WERI-Rb-1 (cell line): ENCODE measurements at places on chromosomes 1 and 21.

GRCh38 chr1:81118550-81118949 is 682.2 kb upstream of the ADGRL2 start:
- DNase-seq, result no peak

- peak; percentile 99 for DNase-seq
Measured at GRCh38 chr1:67685067-67685557, at the start of gene GADD45A. Gene GADD45A (plus strand): TSS chr1:67685201. CDS start chr1:67685495, 294 bp downstream.

DNA sequence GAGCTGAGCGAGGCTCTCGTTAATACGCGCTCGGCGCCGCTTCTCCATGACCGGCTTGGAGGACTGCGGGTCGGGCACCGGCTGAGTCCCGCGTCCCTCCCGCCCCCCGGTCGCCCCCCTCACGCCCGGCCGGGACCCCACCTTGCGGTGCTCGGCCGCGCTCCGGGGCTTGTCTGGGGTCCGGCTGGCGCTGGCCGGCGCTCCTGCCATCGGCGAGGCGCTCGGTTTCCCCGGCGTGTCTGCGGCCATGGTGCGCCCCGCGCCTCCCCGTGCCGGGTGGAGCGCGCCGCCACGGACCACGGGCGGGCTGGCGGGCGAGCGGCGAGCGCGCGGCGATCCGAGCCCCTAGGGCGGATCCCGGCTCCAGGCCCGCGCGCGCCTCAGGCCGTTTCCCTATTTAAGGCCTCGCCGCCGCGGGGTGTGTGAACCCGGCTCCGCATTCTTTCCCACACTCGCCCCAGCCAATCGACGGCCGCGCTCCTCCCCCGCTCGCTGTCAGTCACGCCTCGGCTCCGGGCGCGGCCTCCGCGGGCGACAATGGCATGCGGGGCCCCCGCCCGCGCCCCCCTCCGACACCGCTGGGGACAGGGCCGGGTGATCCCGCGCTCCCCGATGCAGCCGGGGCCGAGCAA is at the start of gene HES4:
HES4 (minus strand) TSS at position 373 of the 632 bp plus-strand sequence; CDS start at position 249, 124 bp downstream.
- peak; percentile 94 for DNase-seq

GRCh38 chr1:237834461-237834860 is 56.3 kb downstream of the ZP4 start:
- DNase-seq, result no peak

- DNase-seq, result no peak
Measured at GRCh38 chr1:172670791-172671190, 11.9 kb downstream of the FASLG start.

GRCh38 chr1:241451956-241452355 is 67.6 kb downstream of the FH start:
- no peak for DNase-seq

GRCh38 chr1:88562991-88563390 is 121.1 kb upstream of the PKN2 start:
- DNase-seq, result no peak

DNA sequence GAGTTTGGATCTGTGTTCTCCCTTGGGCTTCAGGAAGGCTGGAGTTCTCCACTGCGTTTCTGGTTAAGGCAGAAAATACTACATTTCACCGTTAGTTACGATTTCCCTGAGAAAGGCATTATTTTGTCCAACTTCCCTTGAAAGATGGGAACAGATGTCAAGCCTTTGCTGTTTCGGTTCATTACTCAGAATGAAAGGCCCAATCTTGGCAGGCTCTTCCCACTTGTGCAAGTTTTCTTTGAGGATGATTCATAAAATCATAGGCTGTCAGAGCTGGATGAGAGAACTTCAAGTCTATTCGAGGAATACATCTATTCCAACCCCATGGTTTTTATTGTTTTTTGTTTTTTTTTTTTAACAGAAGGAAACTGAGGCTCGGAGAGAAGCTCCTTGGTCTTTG is 205.2 kb downstream of the GRIK3 start:
- DNase-seq, result no peak

DNA sequence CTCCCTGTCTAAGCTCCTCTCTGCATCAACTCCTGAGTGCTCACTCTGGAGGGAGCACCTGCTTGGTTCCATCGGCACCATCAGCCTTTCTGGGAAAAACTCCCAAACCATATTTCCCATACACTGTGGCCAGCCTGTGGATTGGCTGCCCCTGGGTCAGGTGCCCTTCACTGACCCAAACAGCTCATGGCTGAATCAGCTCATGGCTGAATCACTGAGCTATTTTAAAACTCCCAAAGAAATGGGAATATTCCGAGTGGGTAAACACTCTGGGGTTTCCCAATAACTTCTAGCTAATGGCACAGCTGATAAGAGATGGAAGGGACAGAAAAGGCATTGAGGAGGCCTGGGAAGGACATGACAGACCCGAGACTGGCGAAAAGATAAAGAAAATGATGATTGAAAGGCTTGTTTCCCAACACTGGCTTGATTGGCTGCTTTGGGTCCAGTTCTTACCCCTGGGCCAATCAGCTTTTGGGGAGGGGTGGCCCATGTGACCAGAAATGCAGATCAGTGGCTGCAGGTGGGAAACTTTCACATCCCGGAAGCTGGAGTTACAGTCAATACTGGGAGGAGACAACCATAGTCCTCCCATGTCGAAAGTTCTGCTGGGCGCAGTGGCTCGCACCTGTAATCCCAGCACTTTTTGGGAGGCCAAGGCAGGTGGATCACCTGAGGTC is 37.3 kb upstream of the KAZN start:
- DNase-seq, result no peak

DNA sequence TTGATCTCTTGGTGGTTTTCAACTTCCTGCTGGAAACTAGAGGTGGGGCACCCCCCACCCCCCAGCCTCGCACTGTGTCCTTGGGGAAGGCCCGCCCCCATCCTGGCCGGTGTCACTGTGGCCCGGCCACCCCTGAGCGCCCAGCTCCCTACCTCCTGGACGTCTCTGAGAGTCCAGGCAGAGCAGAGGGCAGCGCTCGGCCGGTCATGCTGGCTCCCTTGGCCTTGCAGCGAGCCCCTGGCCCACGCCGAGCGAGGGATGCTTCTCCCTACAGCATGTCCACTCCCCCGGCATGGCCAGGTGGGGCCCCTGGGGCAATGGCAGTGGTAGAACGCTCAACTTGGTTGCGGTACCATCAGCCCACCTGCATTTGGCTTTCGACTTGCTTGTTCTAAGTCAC is 28.7 kb upstream of the TRAPPC10 start:
- no peak for DNase-seq

DNA sequence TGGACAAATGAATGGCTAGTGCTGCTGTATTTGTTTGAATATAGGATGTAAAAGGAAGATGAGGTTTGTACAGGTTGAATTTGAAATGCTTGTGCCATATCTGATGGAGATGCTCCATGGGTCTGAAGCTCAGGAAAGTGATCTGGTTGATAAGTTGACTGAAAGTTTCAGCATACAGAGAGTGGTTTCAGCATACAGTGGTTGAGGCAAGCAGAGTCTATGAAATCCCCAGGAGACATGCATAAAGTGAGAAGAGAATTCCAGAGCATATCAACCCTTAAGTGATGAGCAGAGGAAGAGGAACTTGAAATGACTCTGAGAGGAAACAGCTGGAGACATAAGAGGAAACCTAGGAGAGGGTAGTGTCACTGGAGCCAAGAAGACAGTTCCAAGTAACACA is 21.7 kb downstream of the TCHHL1 start:
- no peak for DNase-seq

DNA sequence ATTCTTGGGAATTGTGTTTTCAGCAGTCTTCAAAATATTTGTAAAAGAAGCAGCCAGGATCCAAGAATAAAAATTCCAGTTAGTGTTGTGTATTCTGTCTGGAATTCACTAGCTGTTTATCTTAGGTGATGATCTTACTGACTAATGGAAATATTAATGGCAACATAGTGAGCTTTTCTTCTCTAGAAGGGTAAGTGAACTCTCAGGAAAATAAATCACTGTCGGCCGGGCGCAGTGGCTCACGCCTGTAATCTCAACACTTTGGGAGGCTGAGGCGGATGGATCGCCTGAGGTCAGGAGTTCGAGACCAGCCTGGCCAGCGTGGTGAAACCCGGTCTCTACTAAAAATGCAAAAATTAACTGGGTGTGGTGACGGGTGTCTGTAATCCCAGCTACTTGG is 87.4 kb upstream of the KIF1B start:
- no peak for DNase-seq

GRCh38 chr1:89608984-89609725 is 23.8 kb upstream of the LRRC8C start:
- DNase-seq, result no peak

GRCh38 chr1:11252538-11252937 is 9.8 kb downstream of the MTOR start:
- no peak for DNase-seq

DNA sequence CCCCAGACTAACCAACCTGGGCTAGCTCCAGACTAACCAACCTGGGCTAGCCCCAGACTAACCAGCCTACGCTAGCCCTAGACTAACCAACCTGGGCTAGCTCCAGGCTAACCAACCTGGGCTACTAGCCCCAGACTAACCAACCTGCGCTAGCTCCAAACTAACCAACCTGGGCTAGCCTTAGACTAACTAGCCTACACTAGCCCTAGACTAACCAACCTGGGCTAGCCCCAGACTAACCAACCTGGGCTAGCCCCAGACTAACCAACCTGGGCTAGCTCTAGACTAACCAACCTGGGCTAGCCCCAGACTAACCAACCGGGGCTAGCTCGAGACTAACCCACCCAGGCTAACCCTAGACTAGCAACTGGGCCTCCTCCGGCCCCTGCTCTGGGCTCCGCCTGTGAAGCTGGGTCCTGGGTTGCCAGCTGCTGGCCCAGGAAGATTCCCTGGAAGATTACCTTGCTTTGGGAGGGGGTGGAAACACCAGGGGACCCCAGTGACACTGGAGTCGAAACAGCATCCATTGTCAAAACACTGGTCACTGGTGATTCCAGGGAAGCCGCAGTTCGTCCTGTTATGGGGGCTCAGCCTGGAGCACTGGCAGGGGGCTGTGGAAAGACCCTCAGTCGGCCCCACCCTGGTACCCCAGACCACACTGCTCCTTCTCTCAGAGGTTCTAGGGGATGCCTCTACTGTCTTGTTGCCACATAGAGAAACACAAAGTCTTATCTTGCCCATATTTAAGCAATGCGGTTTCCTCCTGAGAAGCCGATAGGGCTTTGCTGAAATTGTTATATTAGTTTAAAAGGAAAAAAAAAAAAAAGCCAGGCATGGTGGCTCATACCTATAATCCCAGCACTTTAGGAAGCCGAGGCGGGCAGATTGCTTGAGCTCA is 1.1 kb downstream of the TFF2 start:
- DNase-seq, result peak; percentile 3

DNA sequence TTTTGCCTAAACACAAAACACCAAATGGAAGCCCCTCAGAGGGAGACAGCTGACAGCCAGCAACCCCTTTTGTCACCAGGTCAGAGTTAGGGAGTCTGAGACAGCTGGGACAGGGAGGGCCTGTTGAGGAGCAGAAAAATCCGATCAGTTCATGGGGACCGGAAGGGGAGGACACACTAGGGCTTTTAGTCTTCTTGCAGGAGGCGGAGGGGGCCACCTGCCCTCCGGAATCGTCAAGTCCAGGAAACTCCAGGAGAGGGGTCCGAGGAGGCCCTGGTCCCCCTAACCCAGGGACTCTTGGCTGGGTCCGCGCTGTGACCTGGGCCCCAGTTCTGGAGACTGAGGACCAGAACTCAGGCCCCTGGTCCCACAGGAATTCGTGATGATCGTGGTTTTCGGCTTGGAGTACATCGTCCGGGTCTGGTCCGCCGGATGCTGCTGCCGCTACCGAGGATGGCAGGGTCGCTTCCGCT is 34.2 kb downstream of the KCNQ4 start:
- no peak for DNase-seq

DNA sequence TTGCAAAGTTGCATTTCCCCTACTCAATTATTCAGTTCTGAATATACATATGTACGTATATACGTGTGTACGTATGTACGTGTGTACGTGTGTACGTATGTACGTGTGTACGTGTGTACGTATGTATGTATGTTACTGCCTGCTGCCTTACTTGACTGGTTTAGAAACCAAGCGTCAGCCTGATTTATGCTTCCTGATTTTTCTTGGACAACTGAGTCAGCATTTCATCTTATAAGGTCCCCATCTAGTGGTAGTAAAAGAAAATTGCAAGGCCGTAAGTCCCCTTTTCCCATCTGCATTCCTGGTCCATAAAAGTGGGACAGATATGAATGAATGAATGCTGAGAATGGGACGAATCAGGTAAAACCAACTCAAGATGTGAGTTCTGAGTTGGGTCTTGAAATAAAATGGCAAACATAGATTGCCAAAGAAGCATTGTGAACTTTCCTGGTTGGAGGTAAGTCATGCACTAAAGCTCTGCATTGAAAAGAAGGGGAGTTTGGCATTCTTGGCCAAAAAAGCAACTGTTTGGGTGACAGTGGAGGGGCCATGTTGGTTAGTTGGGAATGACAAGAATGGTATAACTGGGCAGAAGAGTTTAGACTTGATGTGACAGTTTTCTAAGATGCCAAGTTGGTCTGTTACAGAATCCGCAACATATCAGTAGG is 76.4 kb upstream of the DNAH14 start:
- DNase-seq, result no peak

- peak; percentile 11 for DNase-seq
Measured at GRCh38 chr1:108570128-108570527, 10.2 kb downstream of the EEIG2 start.

DNA sequence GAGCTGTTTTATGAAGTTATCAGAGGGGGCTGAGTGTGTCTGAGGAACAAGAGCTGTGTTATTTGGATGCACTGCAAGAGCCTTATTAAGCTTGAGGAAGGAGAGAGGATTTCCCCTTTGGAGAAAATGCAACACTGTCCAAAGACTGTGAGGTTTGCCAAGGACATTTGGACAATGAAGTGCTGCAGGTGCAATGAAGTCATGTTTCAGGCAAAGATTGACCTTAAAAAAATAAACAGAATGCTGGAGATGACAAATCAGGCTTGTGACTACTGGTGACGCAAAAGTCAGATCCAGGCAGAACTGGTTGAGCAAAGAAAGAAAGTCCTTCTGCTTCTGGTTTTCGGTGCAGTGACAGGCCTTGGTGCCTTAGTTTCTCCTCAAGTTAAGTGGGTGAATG is 125.2 kb upstream of the KIAA0040 start:
- DNase-seq, result no peak

DNA sequence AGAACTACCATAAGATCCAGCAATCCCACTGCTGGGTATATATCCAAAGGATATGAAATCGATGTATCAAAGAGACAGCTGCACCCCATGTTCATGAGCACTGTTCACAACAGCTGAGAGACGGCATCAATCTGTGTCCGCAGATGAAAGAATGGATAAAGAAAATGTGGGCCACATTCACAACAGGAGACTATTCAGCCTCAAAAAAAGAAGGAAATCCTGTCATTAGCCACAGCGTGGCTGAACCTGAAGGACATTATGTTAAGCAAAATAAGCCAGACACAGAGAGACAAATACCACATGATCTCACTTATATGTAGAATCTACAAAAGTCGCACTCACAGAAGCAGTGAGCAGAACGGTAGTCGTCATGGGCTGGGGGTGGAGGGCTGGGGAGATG is 99.2 kb upstream of the IFFO2 start:
- DNase-seq, result no peak

DNA sequence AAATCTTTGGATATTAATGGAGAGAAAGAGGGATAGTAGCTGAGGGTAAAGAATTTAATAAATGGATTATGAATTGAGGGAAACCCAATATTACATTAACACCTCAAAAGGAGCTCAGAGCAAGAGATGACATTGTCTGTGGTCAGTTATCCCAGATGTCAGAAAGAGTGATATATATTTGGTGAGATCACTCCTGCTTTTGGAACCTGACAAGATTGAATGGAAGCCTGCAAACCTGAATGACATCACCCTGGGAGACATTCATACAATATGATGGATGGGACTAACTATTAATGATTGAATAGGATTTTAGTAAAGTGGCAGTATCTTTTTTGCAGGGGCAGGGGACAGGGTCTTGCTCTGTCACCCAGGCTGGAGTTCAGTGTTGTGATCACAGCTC is 6.8 kb upstream of the IFI6 start:
- no peak for DNase-seq

GRCh38 chr21:28252928-28253327 is 739.7 kb downstream of the LTN1 start:
- no peak for DNase-seq
